H1 (cell line): ENCODE measurements at places on chromosomes 2 and 18.

GRCh38 chr2:12094134-12094533 is 347.7 kb downstream of the LPIN1 start:
- H3K36me3 ChIP-seq = no peaks in the 10 kb centered on the region
- no peak for DNase-seq
- H3K4me1 ChIP-seq = peaks cover 7% of the 10 kb centered on the region

DNA sequence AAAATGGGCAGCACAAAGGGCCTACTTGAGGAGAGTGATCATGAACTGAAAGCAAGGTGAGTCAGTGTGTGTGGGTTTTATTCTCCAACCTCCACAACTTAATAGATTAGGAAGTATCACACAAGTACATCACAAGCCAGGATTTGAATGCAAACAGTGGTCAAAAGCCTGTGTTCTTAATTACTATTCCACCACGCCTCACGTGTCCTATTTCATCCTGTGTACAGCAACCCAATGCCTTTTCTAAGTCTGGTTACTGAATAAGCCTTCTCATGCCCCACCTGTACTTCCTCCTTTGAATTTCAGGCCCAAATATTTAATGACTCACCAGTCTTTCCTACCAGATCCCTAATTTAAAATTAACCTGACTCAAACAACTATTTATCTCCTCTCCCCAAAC is 755.7 kb upstream of the SLC8A1 start:
- no peak for DNase-seq
- H3K27me3 ChIP-seq = no peaks in the 10 kb centered on the region
- H3K4me1 ChIP-seq = 0 out of 2 replicates have a peak, but pooled peaks cover 3% of the 10 kb centered on the region
- no peak overlapping the region for H3K4me3 ChIP-seq
- H3K36me3 ChIP-seq = no peaks in the 10 kb centered on the region

GRCh38 chr2:95052307-95052706 is 26.8 kb downstream of the MAL start:
- DNase-seq = no peak
- H3K27ac ChIP-seq = no peak overlapping the region
- H3K36me3 ChIP-seq = no peaks in the 10 kb centered on the region
- no peak overlapping the region for H3K4me3 ChIP-seq
- no peaks in the 10 kb centered on the region for H3K27me3 ChIP-seq

DNA sequence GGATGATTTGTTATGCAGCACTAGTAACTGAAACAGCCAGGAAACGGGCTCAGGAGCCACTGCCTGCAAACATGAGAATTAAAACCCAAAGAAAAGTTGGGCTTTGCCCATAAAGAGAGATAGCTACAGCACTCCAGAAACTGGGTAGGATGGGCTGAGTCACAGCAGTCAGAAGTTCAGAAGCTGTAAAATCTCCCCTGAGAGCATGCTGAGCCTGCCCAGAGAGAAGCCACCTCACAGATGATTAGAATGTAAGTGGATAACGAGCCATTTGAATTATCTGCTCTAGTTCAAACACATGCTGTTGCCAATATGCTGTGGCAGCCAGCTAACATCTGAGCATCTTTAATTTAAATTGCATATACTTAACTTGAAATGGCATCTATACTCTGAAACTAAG is 388.1 kb upstream of the ACVR2A start:
- no peaks in the 10 kb centered on the region for H3K27me3 ChIP-seq
- H3K27ac ChIP-seq = no peak overlapping the region
- DNase-seq = no peak
- peaks cover 2% of the 10 kb centered on the region for H3K4me1 ChIP-seq

DNA sequence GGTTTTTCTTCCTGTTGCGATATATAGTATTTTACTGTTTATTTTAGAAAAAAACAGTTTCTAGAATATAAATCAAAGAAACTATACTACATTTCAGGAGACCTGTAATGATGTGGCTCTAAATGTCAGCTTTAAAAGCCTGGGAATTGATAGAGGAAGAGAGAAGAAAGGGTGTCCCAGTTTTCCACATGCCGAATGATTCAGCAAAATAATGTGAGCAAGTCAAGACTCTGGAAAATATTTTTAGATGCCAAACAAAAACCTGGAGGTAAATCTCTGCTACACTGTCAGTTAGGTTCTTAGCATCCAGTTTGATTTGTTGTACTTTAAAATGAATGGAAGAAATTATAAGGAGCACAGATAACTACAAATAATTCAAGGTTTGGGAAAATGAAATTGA is 67.1 kb upstream of the DSG1 start:
- no peaks in the 10 kb centered on the region for H3K27me3 ChIP-seq
- H3K27ac ChIP-seq = no peak overlapping the region
- H3K4me1 ChIP-seq = no peaks in the 10 kb centered on the region
- DNase-seq = no peak

DNA sequence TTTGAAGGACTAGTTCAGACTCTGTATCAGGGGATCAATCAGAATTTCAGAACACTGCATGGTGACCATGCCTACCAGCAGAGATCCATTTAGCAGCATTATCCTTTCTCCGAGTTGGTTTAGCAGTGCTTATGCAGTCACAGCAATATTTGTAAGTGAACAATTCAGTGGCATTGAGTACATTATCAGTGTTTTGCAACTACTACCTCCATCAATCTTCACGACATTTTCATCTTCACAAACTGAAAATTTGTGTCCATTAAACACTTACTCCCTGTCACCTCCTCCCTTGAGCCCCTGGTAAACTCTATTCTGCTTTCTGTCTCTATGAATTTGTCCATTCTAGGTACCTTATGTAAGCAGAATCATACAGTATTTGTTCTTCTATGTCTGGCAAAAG is 20.1 kb downstream of the SLC9A2 start:
- no peaks in the 10 kb centered on the region for H3K27me3 ChIP-seq
- H3K4me1 ChIP-seq = no peaks in the 10 kb centered on the region
- no peak for DNase-seq
- H3K27ac ChIP-seq = no peak overlapping the region
- no peaks in the 10 kb centered on the region for H3K36me3 ChIP-seq

- H3K27ac ChIP-seq = no peak overlapping the region
- no peak overlapping the region for H3K4me3 ChIP-seq
- no peaks in the 10 kb centered on the region; the same call in 1 of the 2 replicates for H3K36me3 ChIP-seq
- 0 out of 2 replicates have a peak, but pooled peaks cover 2% of the 10 kb centered on the region for H3K4me1 ChIP-seq
- no peak for DNase-seq
- H3K27me3 ChIP-seq = no peaks in the 10 kb centered on the region
Observed at GRCh38 chr2:190904640-190905261, 24.1 kb downstream of the GLS start.

GRCh38 chr2:58701688-58702301 is 460.7 kb upstream of the FANCL start:
- H3K4me1 ChIP-seq = no peaks in the 10 kb centered on the region
- no peak overlapping the region for H3K4me3 ChIP-seq
- H3K27ac ChIP-seq = no peak overlapping the region
- H3K27me3 ChIP-seq = no peaks in the 10 kb centered on the region
- no peak for DNase-seq

DNA sequence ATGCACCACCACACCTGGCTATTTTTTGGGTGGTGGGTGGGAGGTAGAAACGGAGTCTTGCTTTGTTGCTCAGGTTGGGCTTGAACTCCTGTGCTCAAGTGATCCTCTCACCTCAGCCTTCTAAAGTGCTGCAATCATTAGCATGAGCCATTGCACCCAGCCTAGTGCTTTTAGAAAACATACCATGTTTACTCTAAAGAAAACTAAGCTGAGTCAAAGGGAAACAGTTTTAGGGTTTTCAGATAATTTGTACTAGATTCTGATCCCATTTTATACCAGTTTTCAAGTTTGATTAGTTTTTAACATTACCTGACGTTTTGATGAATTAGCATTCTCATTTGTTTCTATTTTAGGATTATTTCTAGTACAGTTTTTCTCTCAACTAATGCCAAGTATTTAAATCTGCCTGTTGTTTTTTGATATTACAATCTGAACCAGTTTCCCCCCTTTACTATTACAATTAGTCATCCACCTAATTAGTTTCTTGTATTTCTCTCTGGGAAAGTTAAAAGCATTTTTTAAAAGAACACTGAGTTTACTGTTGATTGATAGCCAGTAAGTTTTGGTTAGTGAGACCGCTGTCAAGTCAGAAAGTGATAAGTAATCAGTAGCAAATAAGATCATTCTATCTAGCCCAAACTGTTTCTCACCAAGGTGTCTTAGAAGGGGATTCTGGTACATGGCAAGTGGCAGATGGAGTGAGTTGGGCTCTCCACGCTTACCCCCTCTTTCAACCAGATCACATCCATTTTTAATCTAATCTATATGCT is 24.2 kb upstream of the TBR1 start:
- H3K4me3 ChIP-seq = no peak overlapping the region
- no peak overlapping the region for H3K27ac ChIP-seq
- DNase-seq = no peak
- peaks cover 3% of the 10 kb centered on the region for H3K4me1 ChIP-seq
- peaks cover 7% of the 10 kb centered on the region; the same call in 1 of the 2 replicates for H3K36me3 ChIP-seq
- no peaks in the 10 kb centered on the region for H3K27me3 ChIP-seq

DNA sequence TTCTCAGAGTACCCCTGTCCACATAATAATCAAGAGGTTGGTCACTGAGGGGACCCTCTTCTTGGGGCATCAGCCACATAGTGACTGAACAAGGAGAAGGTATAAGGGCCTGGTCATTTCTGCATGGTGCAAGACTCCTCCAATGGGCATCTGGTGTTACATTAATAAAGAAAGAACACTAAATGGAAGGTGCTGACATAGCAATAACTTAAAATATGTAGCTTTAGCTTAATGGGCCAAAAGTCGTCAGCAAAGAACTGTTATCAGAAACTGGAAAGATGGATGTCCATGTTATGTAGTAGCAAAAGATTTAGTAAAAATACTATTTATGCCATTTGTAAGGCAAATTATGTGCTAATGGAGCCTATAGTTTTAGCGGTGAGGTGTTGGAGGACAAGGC is 916.5 kb upstream of the SOX11 start:
- no peak overlapping the region for H3K27ac ChIP-seq
- no peaks in the 10 kb centered on the region for H3K27me3 ChIP-seq
- no peak overlapping the region for H3K4me3 ChIP-seq
- no peaks in the 10 kb centered on the region for H3K4me1 ChIP-seq
- no peak for DNase-seq
- no peaks in the 10 kb centered on the region for H3K36me3 ChIP-seq

DNA sequence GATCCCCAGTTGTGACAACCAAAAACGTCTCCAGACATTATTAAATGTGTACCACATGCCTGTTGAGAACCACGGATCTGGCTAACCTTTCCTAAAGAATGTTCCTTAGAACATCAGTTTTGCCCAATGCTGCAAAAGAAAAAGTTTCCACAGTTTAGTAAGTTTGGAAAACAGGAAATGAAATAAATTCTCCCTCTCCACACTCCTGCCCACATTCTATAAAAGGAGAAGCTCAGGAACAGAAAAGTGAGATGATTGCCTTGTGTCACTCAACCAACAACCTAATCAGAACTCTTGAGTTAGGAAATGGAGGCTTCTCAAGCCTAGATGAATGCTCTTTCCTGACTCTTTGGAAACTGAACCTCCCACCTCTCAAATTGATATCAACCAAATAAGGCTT is 56.1 kb upstream of the NFE2L2 start:
- no peaks in the 10 kb centered on the region for H3K36me3 ChIP-seq
- no peak overlapping the region for H3K27ac ChIP-seq
- no peak for DNase-seq
- no peaks in the 10 kb centered on the region for H3K27me3 ChIP-seq
- no peak overlapping the region for H3K4me3 ChIP-seq
- peaks cover 5% of the 10 kb centered on the region for H3K4me1 ChIP-seq

GRCh38 chr2:236107942-236108625 is 60.1 kb downstream of the GBX2 start:
- peaks cover 17% of the 10 kb centered on the region for H3K4me1 ChIP-seq
- H3K36me3 ChIP-seq = no peaks in the 10 kb centered on the region
- H3K27me3 ChIP-seq = no peaks in the 10 kb centered on the region
- DNase-seq = no peak

DNA sequence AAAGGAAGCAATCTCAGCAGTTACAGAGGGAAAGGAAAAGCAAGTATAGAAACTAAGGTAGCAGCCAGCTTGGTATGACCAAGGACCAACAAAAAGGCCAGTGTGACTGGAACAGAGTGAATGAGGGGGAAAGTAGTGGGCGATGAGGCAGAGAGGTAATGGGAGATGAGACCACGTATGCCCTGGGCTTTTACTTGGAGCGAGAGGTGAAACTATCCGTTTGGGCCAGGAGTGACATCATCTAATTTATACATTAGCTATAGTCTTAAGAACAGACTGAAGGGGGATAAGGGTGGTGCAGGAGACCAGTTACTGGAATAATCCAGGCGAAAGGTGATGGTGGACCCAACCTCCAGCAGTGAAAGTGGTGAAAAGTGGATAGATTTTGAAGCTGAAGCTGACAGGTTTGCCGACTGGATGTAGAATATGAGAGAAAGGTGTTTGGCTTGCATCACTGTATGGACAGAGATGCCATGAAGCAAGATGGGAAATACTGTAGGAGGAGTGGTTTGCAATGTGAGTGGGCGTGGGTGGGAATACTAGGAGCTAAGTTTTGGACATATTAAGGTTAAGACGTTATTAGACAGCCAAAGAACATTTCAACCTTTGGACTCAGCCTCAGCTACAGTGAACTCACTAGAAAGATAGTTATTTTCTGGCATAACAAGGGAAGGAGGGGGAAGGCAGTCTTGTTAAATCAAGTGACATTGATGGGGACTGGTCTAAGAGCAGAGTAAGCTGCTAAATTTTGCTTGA is 106.0 kb downstream of the PLEKHM3 start:
- no peaks in the 10 kb centered on the region for H3K27me3 ChIP-seq
- H3K4me1 ChIP-seq = no peaks in the 10 kb centered on the region
- DNase-seq = no peak
- no peak overlapping the region for H3K27ac ChIP-seq

GRCh38 chr2:85104228-85104627 is 29.0 kb upstream of the TCF7L1 start:
- no peaks in the 10 kb centered on the region for H3K27me3 ChIP-seq
- no peak overlapping the region for H3K27ac ChIP-seq
- no peaks in the 10 kb centered on the region for H3K4me1 ChIP-seq
- H3K36me3 ChIP-seq = no peaks in the 10 kb centered on the region

GRCh38 chr2:239985356-239985755 is 39.8 kb downstream of the NDUFA10 start:
- H3K36me3 ChIP-seq = peaks cover 41% of the 10 kb centered on the region
- no peaks in the 10 kb centered on the region for H3K27me3 ChIP-seq
- no peak overlapping the region for H3K27ac ChIP-seq
- H3K4me1 ChIP-seq = no peaks in the 10 kb centered on the region
- no peak overlapping the region for H3K4me3 ChIP-seq
- no peak for DNase-seq

- no peak for DNase-seq
- H3K27me3 ChIP-seq = no peaks in the 10 kb centered on the region
- H3K4me1 ChIP-seq = no peaks in the 10 kb centered on the region
- no peaks in the 10 kb centered on the region for H3K36me3 ChIP-seq
- no peak overlapping the region for H3K27ac ChIP-seq
- no peak overlapping the region for H3K4me3 ChIP-seq
Observed at GRCh38 chr2:152354909-152355308, 19.9 kb downstream of the FMNL2 start.

DNA sequence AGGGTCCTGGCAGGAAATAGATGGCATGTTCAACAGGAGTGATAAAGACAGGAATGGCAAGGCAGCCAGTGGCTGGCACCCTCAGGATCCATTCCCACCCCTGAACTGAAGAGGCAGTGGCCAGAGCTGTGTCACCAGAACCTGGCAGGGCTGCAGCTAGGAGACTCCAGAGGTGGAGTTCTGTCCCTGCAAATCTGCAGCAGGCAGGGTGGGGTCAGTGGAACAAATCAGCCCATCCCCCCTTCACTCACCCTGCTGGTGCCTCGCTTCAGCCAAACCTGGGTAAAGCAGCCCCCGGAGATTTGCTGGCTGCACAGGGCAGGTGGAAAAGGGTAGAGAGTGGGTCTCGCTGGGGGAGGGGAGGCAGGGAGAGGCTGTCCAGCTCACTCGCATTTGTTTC is 12.7 kb downstream of the INPP5D start:
- no peaks in the 10 kb centered on the region for H3K36me3 ChIP-seq
- DNase-seq = no peak
- peaks cover 9% of the 10 kb centered on the region for H3K4me1 ChIP-seq
- H3K27ac ChIP-seq = no peak overlapping the region
- H3K4me3 ChIP-seq = no peak overlapping the region
